SK-N-SH (cell line): ENCODE measurements at places on chromosomes 12 and 14. TPM values are rescaled to one million over a fixed set of nuclear protein-coding genes. Genes with fewer than 3 reads are reported as not detected.

DNA sequence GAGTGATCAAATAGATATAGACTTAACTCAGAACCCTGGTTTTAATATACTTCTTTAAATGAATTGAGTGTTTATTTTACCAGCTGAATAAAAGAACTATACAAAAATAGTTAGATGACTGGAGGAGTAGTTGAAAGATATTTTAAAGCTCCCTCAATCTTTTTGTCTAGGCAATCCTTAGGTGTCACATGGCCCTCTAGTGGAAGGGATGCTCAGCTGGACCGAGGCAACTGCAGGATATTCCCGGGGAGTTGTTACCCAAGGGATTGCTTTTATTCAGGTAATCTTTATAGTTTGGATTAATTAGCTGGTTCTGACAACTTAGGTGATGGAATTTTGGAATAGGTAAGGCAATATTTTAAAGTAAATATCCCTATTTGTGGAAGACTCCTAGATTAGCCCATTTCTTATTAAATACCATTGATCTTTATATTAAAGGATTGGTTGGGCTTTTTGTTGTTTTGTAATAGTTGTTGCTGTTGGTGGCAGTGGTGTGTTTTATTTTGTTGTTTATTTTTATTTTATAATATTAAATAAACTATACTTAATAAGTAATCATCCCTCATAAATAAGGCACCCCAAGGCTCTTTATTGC is 57.1 kb downstream of the ZDHHC17 start:
- no peaks in the 10 kb centered on the region for H3K27me3 ChIP-seq
- H3K27ac ChIP-seq = no peak overlapping the region
- H3K36me3 ChIP-seq = peaks cover 34% of the 10 kb centered on the region
- no peaks in the 10 kb centered on the region; the same call in 1 of the 2 replicates for H3K4me1 ChIP-seq

C1S gene
- 14.5 and 19.3 TPM in 2 replicates for polyA plus RNA-seq

EMP1 gene
- polyA plus RNA-seq = 67.4 and 111 TPM in 2 replicates

VRTN gene
- not detected in 2 replicates for polyA plus RNA-seq

GRCh38 chr14:92692822-92693226 is 55.6 kb downstream of the LGMN start:
- H3K27ac ChIP-seq = no peak overlapping the region
- H3K4me3 ChIP-seq = no peak overlapping the region
- H3K4me1 ChIP-seq = peaks cover 15% of the 10 kb centered on the region; the same call in 1 of the 2 replicates
- H3K36me3 ChIP-seq = peaks cover 4% of the 10 kb centered on the region; the same call in 1 of the 2 replicates

MYF5 gene
- not detected in 2 replicates for polyA plus RNA-seq

DNA sequence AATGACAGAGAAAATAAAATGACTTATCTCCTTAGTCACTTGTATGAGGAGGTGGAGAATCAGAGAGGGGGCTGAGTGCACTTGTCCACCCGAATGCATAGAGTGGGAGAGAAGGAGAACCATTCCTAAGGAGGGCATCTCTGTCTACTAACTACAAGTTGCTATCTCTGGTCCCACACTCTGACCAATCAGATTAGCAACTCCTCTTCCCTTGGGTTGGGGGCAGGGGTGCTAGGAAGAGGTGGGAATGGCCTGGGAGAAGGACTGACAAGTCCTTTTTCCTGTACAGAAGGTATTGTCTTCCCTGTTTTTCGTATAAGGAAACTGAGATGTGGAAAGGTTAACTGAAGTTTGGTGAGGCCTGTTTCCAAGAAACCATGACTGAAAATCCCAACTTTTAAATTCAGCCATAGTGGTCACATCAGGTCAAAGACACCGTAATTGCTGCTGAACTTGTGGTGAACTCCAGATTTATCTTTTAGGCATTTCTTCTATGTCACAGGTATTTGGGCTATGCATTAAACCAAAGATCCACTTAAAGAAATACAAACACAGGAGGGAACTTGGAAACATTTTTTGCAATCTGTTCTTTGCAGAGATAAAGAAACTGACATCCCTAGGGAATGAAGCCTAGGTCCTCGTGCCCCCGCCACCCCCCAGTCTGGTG is 207.8 kb downstream of the CRADD start:
- DNase-seq = no peak
- no peaks in the 10 kb centered on the region for H3K36me3 ChIP-seq
- H3K4me3 ChIP-seq = no peak overlapping the region
- peak overlapping the region; percentile 78 for H3K27ac ChIP-seq
- peaks cover 35% of the 10 kb centered on the region for H3K4me1 ChIP-seq

PELI2 gene
- not detected in 2 replicates for polyA plus RNA-seq

DNA sequence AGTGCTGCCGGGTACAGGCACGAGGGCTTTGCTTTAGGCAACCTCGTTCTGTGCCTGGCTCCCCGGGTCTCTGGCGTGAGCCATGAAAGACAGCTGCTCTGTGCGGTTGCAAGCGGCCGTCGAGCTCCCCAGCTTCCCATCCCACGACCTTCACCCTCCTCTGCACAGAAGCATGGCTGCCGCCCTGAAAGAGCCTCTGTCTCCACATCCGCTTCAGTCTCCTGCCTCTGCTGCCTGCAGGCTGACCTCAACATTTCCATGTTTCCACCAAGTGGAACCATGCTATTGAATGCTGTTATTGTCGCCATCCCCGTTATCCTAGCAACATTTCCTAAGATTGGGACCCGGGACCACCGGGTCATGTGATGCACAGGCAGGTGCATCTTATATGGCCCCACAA is 57.1 kb downstream of the KDM2B start:
- H3K4me1 ChIP-seq = no peaks in the 10 kb centered on the region
- H3K4me3 ChIP-seq = no peak overlapping the region
- H3K36me3 ChIP-seq = peaks cover 1% of the 10 kb centered on the region; the same call in 1 of the 2 replicates
- no peak for DNase-seq

NFE2 gene
- 0.16 and 0.25 TPM in 2 replicates for polyA plus RNA-seq

FAM181A gene
- polyA plus RNA-seq = not detected in 2 replicates

DNA sequence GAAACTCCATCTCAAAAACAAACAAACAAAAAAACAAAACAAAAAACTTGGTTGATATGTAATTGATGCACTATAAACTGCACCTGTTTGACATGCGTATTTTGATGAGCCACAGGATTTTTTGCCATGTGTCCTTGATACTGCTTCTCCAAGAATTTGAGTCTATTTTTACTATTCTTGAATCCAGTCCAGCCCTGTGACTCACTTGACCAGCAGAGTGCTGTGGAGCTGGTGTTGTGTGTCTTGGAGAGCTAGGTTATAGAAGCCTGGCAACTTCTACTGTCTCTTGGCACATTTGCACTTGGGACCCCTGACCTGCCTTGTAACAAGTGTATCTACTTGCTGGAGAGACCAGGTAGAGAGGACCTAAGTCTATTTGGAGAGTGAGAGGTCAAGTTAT is 52.0 kb downstream of the KLRG1 start:
- DNase-seq = no peak
- no peaks in the 10 kb centered on the region for H3K36me3 ChIP-seq
- no peaks in the 10 kb centered on the region for H3K27me3 ChIP-seq

GRCh38 chr12:118986050-118986449 is 4.7 kb downstream of the SRRM4 start:
- no peaks in the 10 kb centered on the region for H3K36me3 ChIP-seq
- no peak for DNase-seq
- no peak overlapping the region for H3K4me3 ChIP-seq
- no peaks in the 10 kb centered on the region for H3K4me1 ChIP-seq
- H3K27ac ChIP-seq = no peak overlapping the region

RD3L gene
- polyA plus RNA-seq = not detected in 2 replicates

CHURC1 gene
- 66.8 and 74.8 TPM in 2 replicates for polyA plus RNA-seq

LRTM2 gene
- polyA plus RNA-seq = not detected in 2 replicates

- H3K27me3 ChIP-seq = no peaks in the 10 kb centered on the region
- H3K27ac ChIP-seq = peak overlapping the region; percentile 59
- no peaks in the 10 kb centered on the region for H3K4me1 ChIP-seq
- DNase-seq = no peak
- no peak overlapping the region for H3K4me3 ChIP-seq
- no peaks in the 10 kb centered on the region for H3K36me3 ChIP-seq
These were observed 87.9 kb downstream of the GAS2L3 start for GRCh38 chr12:100661300-100661951.

GRCh38 chr12:99976762-99977161 is 8.0 kb downstream of the ANKS1B start:
- DNase-seq = no peak
- no peak overlapping the region for H3K27ac ChIP-seq
- H3K36me3 ChIP-seq = no peaks in the 10 kb centered on the region
- H3K4me3 ChIP-seq = no peak overlapping the region
- H3K27me3 ChIP-seq = no peaks in the 10 kb centered on the region

DNA sequence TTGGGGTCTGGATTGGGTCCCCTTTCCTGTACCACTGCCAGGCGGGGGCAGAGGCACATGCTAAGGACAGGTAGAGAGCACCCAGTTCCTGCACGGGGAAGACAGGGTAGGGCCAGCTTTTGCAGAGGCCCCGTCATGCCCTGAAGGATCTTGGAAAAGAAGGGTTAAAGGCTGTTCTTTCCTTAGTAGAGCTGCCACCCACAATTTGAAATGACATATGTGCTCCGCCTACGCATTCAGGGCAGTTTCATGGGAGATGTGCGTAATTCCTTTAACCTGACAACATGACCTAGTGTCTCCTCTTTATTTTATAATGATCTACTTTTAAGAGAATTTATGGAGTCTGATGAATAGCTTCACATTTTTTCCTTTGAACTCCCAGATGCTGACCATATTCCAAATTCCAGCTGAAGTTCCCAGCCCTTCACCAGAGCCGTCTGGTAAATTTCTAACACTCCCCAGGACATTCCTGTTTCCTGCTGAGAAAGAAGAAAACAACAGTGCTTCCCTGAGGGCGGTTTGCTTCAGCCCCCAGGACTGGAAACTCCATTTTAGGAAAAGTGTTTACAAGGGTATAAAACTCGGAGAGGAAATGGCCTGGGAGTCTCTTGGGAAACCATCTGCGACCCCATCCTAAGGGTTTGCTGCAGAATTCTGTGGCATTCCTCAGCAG is 58.9 kb upstream of the PLEKHG3 start:
- no peaks in the 10 kb centered on the region for H3K36me3 ChIP-seq
- DNase-seq = no peak
- H3K4me1 ChIP-seq = peaks cover 13% of the 10 kb centered on the region; the same call in 1 of the 2 replicates
- no peak overlapping the region for H3K4me3 ChIP-seq

DNA sequence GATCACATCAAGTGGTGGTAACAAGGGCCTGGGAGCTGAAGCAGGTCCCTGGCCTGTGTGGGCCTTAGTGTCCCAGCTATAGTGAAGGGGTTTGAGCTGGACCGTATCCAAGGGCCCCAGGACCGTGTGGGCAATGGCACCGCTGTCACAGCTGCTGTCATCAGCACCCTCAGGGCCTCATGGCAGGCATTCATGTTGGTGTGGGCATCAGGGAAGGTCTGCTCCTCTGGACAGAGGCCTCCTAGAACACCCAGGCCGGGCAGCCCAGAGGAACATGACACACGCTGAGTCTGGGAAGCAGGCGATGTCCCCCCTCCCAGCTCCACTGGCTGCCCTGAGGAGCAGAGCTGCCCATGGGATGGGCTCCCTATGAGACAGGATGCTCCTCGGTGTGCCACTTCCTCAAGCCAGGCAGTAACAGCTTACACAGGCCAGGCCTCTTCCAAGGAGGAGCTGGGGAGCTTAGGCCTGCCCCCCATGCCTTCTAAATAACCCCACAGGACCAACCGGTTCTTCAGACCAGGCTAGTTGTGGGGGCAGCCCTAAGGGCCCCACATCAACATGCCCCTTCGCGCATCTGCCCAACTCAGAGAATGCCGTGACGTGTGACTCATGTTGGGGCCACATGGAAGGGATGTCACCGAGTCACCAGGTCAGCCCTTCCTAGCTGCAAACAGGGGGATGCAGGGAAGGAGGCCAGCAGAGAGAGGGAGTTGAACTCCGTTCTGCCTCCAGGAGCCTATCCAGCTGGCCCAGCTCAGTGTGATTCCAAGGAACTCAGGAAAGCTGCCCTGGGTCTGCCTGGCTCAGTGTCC is 80.4 kb downstream of the PITPNM2 start:
- no peaks in the 10 kb centered on the region for H3K27me3 ChIP-seq
- DNase-seq = peak; percentile 31
- no peaks in the 10 kb centered on the region for H3K36me3 ChIP-seq
- H3K27ac ChIP-seq = peak overlapping the region; percentile 60; the same call in 1 of the 2 replicates
- H3K4me1 ChIP-seq = peaks cover 35% of the 10 kb centered on the region; the same call in 1 of the 2 replicates

DNA sequence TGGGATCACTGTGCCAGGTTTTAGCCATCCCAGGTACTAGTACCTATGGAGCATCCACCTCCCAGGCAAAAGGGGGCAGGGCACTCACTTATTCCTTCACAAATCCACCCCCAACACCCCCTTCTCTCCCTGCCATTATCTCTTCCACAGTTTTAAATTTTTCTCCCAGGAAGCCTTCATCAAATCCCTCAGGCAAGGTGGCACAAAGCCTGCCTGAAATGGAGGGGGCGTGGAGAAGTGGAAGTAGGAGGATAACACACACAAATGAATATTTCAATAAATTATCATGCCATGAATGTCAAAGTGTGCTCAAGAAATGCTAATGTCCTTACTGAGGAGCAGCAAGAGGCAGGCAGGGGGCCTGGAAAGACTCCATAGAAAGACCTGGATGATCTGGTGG is 4.7 kb upstream of the CHST11 start:
- DNase-seq = no peak
- H3K27me3 ChIP-seq = no peaks in the 10 kb centered on the region
- H3K4me1 ChIP-seq = 0 out of 2 replicates have a peak, but pooled peaks cover 5% of the 10 kb centered on the region
- no peaks in the 10 kb centered on the region for H3K36me3 ChIP-seq
- no peak overlapping the region for H3K4me3 ChIP-seq
- H3K27ac ChIP-seq = no peak overlapping the region

TMCC3 gene
- 0.42 and 0.53 TPM in 2 replicates for polyA plus RNA-seq

USP44 gene
- 0.07 and 0.18 TPM in 2 replicates for polyA plus RNA-seq

DNA sequence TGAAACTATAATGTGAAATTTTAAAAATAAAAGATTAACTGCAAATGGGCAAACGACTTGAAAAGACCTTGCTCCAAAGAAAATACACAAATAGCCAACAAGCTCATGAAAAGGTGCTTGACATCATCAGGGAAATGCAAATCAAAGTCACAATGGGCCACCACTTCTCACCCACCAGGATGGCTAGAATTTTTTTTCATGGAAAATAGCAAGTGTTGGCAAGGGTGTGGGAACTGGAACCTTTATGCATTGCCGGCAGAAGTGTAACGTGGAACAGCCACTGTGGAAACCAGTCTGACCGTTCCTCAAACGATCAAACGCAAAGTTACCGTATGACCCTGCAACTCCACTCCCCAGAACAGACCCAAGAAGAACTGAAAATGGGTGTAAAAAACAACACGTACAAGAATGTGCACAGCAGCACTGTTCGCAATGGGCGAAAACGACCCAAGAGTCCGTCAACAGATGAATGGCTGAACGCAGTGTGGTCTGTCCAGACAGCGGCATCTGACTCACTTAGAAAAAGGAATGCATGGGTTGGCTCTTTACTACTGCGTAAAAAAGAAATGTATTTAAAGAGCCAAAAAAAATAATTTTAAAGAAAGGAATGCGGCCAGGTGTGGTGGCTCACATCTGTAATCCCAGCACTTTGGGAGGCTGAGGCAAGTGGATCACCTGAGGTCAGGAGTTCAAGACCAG is 40.2 kb downstream of the SCARB1 start:
- H3K36me3 ChIP-seq = no peaks in the 10 kb centered on the region
- peaks cover 9% of the 10 kb centered on the region; the same call in 1 of the 2 replicates for H3K4me1 ChIP-seq
- DNase-seq = no peak
- no peak overlapping the region for H3K27ac ChIP-seq
- H3K27me3 ChIP-seq = no peaks in the 10 kb centered on the region

CLEC4D gene
- not detected in 2 replicates for polyA plus RNA-seq
